GM18507 (cell line): ENCODE measurements at places on chromosomes 13 and 19.
A peak's percentile ranks its signal among the peaks of the same experiment; 100 is the strongest.

DNA sequence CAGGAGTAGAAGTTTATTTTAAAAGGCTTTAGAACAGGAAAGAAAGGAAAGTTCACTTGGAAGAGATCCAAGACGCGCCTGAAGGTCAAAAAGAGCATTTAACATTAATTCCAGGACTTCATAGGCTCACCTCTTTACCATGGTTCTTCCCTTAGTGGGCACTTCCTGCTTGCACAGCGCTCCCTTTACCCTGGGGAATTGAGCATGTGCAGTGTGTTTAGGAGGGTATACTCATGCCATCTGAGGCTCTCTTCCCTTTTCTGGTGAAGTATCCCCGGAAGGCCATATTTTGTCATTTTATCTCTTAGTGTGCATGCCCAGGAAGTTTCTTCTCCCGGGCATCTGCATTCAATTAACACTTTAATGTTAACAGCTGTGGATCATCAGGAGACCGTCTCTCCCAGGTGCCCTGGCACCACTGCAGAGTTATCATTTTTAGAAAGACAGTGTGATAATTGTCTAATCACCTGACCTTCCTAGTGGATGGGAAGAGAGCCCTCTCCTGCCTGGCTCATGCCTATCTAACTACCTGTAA is 66.1 kb upstream of the ABCC4 start:
- DNase-seq = no peak

- DNase-seq = no peak
These were observed 103.9 kb upstream of the CACNA1A start for GRCh38 chr19:13610039-13610691.

GRCh38 chr13:37074703-37075102 is 15.2 kb upstream of the SUPT20H start:
- no peak for DNase-seq

- DNase-seq = no peak
These were observed 30.2 kb downstream of the ZFR2 start for GRCh38 chr19:3838661-3839060.

- DNase-seq = no peak
These were observed 106.1 kb downstream of the RAB20 start for GRCh38 chr13:110455444-110455843.

GRCh38 chr13:39232401-39232980 is 194.2 kb downstream of the NHLRC3 start:
- no peak for DNase-seq

DNA sequence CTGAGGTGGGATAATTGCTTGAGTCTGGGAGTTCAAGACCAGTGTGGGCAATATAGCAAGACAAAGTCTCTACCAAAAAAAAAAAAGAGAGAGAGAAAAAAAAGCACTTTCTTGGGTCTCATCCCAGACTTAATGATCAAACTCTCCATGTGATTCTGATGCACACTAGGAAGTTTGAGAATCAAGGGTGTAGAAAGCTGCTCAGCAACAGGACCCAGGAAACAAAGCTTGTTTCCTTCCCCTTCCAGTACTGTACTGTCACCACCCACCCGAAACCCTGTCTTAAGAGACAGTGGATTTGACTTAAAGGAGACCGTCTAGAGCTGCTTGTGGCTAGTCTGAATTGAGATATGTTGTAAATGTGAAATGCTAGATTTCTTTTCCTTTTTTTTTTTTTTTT is 5.8 kb downstream of the MISP3 start:
- DNase-seq = no peak

DNA sequence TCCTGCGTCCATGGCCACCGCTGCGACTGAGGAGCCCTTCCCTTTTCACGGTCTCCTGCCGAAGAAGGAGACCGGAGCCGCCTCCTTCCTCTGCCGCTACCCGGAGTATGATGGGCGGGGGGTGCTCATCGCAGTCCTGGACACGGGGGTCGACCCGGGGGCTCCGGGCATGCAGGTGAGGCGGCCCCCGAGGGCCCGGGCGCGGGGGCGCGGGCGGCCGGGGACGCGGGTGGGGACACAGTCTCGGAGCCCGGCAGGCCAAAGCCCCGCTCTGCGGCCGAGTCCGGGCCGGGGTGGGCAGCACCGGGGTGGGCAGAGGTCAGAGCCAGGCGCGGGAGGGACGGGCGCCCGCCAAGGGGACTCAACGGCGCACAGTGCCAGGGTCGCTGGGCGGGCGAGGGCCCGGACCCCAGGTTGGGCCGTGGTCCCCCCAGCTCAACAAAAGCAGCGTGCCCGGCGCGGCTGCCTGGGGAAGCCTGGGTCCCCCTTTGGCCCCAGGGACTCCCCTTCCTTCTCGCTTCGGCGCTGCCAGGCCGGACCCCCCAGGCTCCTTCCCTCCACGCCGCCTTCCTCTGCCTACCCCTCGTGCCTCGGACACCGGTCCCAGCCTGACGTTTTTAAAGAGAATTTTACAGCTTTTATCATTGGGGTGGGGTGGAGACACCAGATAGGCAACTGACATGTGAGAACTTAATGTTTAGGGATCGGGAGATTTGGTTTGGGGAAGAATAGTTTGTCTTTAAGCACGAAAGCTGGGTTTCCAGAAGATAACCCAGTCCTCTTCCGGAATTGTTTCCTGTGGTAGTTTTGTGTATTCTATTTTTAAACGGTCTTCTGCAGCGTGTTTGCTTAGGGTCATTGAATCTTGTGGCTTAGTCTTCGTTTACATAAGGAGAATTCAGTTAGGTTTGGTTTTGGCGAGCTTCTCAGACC is 509 bp downstream of the TPP2 start:
- DNase-seq = peak; percentile 4

- no peak for DNase-seq
These were observed 344 bp downstream of the NHLRC3 start for GRCh38 chr13:39038569-39039030.

DNA sequence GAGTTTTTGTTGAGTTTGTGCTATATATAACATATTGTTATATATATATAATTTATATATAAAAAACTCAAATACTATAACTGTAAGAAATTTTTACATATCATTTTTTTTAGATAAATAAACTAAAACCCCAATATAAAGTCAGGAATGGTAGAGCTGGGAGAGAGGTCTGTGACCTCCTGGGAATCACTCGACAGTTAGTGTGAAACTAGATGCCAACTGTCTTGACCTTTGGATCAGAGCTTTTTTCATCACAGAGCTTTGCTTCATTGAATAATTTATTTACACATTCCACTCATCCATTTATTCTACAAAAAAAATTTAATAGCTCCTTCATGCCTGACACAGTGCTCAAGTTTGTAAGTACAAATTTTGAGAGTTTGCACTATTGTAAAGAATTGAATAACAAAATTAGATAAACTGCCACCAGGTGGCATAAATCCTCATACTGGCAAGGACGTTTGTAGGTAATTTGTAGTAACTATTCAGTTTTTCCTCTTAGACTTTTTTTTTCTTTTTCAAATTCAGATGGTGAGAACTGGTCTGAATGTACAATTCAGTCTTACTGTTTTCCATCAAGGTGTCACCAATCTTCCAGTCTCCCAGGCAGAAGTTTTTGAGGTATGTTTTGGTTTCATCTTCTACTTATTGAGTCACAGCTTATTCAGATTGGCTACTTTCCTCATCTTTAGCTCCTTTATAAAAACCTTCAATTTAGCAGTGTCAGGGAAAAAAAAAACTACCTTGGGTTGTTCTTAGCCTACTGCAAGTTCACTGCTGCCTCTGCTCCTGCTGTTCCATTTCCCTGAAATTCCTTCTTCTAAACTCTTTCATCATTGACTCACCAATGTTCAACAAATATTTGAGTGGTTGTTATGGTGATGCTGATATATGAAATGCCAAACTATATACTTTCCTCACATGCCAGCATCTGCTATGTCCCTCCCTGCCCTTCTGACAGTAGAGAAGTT is 28.7 kb downstream of the LACC1 start:
- DNase-seq = no peak
